Kidney capillary endothelial cell (primary cell): ENCODE measurements at places on chromosomes 3 and 15.

- peak; percentile 98 for DNase-seq
Observed at GRCh38 chr3:184459355-184459754, 79.5 kb downstream of the CHRD start.

DNA sequence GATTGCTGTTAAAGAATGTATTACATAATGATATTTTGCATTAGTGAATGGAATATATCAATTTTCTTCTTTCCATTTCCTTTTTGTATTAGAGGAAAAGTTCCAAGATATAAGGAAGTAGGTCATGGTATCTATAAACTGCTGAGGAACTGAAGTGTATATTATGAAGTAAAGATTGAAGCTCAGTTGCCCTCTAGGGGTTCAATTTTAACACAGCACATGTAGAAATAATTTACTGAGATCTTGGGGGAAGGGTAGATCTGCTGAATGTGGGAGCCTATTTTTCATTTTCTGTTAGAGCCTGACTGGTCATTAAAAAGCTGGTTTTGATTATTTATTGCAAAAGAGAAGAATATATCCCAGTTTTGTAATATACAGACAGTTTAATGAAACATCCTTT, 45.2 kb downstream of the CMC1 start:
- no peak for DNase-seq

DNA sequence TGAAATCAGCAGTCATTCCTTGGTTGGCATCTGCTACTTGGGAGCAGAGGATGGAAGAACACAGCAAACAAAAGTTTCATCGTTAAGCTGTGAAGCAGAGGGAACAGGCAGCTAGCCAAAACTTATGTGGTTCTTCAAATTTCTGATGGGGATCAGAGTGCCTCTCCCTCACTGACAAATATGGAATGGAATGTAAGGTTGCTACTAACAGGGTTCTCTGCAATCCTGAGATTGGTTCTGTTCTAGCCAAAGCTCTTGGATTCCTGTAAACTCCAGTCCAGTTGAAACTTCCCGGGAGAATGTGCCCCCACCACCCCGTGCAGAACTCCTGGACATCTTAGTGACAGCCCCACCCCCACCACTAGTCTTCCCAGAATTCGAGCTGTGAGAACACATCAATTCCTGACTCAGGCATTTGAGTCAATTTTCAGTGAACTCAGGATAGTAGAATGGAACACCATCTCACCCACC, 55.9 kb upstream of the PHLDB2 start:
- no peak for DNase-seq

GRCh38 chr3:158097081-158097592, 9.1 kb downstream of the SHOX2 start:
- no peak for DNase-seq

- no peak for DNase-seq
Observed at GRCh38 chr3:177793451-177793850, 596.2 kb upstream of the TBL1XR1 start.

DNA sequence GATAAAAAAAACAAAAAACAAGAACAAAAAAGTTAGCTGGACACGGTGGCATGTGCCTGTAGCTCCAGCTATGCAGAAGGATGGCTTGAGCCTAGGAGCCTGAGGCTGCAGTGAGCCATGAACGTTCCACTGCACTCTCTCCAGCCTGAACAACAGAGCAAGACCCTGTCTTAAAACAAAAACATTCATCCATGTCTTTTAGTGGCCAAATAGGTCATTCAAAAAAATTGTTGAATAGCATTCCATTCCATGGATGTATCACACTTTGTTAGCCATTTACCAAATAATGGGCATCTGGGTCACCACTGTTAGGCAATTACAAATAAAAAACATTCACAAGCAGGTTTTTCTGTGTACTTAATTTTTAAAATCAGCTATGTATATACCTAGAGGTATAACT, 139.7 kb downstream of the STAG1 start:
- DNase-seq = no peak

GRCh38 chr3:13498354-13499060, 18.4 kb downstream of the HDAC11 start:
- no peak for DNase-seq
